ENCODE measurements at places on chromosomes 5 and 9.

- DNase-seq, result no peak
These were observed 37.5 kb downstream of the LPCAT1 start for GRCh38 chr5:1486271-1486670.

DNA sequence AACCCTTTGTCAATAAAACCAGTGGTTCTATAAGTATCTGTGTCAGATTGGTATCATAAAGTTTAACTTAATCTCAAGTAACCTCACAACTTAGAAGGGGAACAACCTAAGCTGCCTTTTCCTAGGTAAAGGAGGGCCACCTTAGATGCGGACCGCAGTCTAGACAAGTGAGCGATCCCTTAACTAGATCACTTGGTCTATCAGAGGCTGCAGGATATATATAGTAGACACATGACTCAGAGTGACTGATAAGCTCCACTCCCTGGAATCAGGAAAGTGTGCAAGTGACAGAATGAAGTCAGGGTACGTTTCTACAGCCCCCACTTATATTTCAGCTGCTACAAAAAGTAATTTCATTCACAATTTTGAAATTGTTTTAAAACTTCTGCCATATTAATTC, 7.4 kb downstream of the REEP5 start:
- DNase-seq, result peak; percentile 33

- no peak for DNase-seq
These were observed 143.0 kb upstream of the TARS1 start for GRCh38 chr5:33297760-33298216.

DNA sequence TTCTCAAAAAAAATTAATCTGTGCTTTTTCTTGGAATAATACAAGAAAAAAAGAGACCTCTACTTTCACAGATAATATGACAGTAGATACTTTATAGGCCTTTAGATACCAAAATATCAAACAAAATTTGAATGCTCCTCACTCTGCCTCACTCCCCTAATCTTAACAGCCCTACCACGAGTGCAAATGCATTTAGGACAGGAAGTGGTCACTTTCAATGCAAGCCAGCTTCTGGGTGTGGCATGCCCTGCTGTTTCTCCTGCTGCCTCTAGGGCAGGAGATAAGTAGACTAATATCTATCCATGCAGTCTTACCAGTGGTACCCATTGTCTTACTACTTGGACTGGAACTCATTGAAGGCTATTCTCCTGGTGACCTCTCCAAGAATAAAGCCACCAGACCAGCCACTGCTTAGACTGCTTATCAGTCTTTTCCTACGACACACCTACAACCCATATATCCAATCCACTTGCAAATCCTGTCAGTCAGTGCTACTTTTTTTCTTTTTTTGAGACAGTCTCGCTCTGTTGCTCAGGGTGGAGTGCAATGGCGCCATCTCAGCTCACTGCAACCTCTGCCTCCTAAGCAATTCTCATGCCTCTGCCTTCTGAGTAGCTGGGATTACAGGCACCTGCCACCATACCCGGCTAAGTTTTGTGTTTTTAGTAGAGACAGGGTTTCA, 23.0 kb downstream of the FRRS1L start:
- DNase-seq, result peak; percentile 50

DNA sequence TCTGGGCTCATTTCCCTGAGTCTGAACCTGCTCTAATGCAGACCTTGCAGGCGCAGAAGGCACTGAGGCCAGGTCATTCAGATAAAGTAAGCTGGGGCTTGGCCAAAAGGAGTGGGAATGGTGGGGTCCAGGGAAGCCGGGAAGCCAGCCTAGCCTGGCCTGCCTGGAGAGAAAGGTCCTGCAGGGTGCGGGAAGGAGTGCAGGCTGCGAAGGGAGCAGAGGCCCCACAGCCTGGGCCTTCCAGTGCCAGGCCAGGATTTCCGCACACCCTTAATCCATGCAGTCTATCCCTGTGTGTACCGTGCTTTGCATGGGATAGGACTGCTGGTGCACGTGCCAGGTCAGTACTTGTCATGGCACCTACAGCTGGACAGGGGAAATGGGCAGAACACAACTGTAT, 3.6 kb upstream of the STING1 start:
- DNase-seq, result no peak

GRCh38 chr5:128693764-128694163, 155.7 kb upstream of the FBN2 start:
- DNase-seq, result peak; percentile 20

DNA sequence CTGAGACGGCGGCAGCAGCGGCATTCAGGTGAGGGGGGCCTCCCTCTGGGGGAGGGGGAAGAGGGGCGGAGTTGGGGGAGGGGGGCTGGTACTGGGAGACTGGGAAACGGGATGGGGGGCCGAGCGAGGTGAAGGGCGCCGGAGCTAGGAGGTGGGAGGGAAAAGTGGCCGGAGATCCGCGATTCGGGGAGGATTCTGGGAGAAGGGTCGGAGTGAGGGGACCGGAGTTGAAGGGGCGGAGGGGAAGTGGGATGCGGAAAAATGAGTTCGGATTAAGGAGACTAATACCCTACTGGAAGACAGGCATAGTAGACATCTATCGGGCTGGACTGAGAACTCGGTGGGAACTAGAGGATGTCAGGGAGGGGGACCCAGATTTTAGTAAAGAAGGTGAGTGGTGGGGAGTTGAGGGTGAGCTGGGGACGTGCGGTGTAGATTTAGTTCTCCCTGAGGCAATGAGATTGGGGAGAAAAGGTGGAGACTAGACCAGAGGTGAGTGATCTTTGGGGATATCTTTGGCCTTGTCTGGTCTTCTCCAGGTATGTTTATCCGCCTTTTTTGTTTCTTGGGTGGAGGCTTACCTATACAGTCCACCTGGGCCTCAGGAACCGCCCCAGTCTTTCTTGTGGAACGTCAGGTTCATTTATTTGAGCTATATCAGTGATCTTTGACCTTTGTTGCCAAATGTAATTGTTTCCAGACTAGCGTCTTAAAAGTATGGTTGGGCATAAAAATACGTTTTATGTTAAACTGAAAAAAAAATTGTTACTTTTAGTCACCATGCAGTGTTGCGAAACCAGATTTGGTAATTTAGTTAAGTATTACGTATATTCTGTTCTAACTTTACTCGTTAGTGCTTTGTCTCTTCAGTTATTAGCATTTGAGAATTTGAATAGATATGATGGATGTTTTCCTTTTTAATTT, 632 bp downstream of the UBAP1 start:
- DNase-seq, result peak; percentile 91

Measured in fibroblast of mammary gland (primary cell).